Uterine smooth muscle cell (primary cell): ENCODE measurements at places on chromosomes 4 and X. TPM values are rescaled to one million over a fixed set of nuclear protein-coding genes. Genes with fewer than 3 reads are reported as not detected.

Gene CT45A10
- not detected in 2 replicates for total RNA-seq

Gene MAGEE1
- 1.1 and 1.6 TPM in 2 replicates for total RNA-seq

Gene ADGRG2
- under 0.01 TPM in 1 of 2 replicates, not detected in the other for total RNA-seq

Gene DOK7
- total RNA-seq = under 0.01 TPM in 1 of 2 replicates, not detected in the other

Gene SCRG1
- 0.33 and 1.1 TPM in 2 replicates for total RNA-seq

Gene AMER1
- 1.2 and 1.9 TPM in 2 replicates for total RNA-seq

Gene BST1
- 2.7 and 3.1 TPM in 2 replicates for total RNA-seq

Gene UCP1
- not detected in 2 replicates for total RNA-seq

Gene CTAG2
- total RNA-seq = not detected in 2 replicates

Gene MAGEC3
- not detected in 2 replicates for total RNA-seq
